ENCODE measurements at places on chromosomes 2 and 18.

DNA sequence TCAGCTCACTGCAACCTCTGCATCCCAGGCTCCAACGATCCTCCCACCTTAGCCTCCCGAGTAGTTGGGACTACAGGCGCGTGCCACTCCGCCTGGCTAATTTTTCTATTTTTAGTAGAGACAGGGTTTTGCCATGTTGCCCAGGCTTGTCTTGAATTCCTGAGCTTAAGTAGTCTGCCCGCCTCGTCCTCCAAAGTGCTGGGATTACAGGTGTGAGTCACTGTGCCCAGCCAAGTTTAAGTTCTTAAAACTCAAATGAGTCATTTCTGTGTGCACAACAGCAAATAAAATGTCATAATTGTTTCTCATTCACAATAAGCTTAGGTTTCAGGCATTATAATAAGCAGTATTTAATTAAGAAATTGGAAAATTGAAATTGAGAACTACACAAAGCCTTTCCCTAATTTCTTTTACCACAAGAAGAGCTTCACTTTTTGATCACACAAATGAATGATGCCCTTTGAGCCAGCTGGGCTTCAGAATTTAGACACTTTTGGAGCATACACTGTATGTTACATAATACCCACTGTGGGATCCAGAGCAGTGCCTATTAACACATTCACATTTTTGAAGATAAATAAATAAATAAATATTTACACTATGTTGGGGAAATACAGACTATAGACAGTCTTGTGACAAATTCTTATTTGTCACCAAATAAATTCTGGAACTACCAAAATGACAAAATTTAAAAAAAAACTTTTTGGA, 8.6 kb upstream of the ME2 start:
- no peak for DNase-seq

DNA sequence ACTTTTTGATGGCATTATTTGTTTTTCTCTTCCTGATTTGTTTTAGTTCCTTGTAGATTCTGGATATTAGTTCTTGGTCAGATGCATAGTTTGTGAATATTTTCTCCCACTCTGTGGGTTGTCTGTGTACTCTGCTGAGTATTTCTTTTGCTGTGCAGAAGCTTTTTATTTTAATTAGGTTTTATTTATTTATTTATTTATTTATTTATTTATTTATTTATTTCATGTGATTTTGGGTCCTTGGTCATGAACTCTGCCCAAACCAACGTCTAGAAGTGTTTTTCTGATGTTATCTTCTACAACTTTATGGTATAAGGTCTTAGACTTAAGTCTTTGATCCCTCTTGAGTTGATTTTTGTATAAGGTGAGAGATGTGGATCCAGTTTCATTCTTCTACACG, 292.2 kb downstream of the CDH7 start:
- DNase-seq: no peak

DNA sequence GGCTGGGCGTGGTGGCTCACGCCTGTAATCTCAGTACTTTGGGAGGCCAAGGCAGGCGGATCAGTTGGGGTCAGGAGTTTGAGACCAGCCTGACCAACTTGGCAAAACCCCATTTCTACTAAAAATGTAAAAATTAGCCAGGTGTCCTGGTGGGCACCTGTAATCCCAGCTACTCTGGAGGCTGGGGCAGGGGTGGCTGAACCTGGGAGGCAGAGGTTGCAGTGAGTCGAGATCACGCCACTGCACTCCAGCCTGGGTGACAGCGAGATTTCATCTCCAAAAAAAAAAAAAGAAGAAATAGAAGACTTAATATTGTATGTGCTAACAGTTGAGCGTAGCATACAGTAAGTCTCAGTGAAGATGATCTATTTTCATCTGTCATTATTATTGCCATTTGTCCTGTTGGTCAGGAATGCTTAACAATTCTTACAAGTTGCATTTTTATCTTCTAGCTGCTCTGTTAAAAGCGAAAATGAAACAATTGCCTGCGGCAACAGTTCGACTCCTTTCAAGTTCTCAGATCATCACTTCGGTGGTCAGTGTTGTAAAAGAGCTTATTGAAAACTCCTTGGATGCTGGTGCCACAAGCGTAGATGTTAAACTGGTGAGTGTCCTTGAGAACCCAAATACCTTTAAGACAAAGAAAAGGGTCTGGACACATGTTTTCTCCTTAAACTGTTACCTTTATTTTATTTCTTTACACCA, 7.2 kb downstream of the PMS1 start:
- DNase-seq: no peak

- no peak for DNase-seq
These were observed 211.2 kb downstream of the NAPG start for GRCh38 chr18:10736984-10737383.

DNA sequence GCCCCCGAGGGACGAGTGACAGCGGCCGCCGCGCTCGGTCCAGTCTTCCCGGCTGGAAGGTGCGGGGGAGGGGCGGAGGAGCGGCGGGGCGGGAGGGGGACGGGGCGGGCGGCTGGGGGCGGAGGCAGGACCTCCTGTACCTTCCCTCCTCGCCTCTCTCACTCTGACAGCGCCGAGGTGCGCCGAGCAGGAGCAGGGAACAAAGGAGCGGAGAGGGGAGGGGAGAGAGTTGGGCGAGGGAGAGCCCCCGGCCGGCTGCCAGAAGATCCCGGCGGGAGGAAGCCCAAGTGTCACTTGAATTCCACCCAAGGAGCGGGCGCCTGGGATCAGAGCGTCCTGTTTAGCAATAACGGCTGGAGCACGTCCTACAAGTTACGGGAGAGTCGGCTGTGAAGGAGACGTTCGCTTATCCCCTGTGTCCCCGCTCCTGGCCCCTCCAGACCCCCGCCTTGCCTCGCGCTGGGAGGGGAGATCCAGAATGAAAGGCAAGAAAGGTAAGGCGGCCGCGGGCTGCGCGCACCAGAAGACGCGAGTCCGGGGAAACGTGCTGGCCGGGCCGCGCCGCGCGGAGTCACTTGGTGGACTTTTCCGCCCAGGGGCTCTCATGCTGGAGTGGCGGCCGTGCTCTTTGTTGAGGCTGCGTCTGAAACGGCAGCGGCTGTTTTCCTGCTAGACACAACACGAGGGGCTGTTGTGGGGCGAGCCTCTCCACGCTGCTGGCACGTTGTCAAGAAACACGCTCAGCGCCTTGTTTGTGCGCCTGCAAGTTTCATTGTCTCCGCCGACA, at the start of gene TGIF1:
Gene TGIF1 (plus strand): TSS at position 161 of the 787 bp plus-strand sequence. CDS start 318 bp downstream, at position 479.
- DNase-seq: peak; percentile 77

- DNase-seq: no peak
These were observed 37.5 kb upstream of the ACSL3 start for GRCh38 chr2:222823183-222823930.

DNA sequence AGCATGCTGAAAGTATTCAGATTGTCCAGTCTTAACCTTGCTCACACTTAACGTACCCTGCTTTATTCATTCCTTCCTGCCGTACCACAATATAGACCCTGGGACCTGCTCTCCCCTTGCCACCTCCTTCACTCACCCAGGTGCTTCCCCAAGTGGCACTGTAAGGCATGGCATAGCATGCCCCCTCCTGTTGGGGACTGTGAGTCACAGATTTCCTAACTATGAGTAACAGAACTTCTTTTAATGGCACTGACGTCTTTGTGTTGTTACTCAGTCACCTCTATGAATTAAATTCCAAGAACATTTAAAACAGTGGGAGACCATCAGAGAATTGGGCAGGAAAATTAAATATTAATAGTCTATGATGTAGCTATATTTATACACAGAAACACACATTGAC, 117.2 kb downstream of the CTNNA2 start:
- DNase-seq: no peak

DNA sequence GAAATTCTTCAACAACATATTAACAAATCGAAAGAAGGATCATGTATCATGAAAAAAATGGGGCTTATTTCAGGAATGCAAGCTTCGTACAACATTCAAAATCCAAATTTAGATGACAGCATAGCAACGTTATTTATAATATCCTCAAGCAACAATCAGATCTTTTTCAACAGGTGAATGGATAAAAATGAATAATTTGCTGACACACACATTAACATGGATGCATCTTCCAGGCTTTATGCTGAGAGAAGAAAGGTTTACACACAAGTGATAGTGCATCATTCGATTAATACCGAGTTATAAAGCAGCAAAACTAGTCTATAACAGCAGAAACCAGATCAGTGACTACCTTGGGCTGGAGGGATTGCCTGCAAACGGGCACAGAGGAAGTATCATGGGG, 209.5 kb upstream of the TPO start:
- DNase-seq: no peak

- DNase-seq: no peak
These were observed 118.7 kb downstream of the SPTBN1 start for GRCh38 chr2:54574860-54575247.

GRCh38 chr2:43729491-43730174, 44.2 kb upstream of the DYNC2LI1 start:
- no peak for DNase-seq

DNA sequence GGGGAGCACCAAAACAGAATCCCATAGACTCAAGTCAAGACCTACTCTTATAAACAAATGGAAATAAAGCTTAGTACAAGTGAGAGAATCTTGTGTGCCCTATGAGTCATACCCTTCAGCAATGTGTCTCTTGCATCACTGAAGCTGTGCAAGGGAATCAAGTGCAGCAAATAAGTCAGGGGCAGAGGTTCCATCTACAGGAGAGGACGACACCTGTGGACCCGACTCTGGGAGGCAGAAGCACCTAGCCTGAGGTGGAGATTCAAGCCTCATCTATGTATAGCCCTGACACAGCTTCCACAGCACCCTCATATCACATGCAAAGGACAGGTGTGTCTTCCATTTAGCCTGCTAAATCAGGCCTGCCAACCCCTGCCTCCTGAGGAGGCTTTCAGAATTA, 298.2 kb downstream of the CNTNAP5 start:
- DNase-seq: no peak

DNA sequence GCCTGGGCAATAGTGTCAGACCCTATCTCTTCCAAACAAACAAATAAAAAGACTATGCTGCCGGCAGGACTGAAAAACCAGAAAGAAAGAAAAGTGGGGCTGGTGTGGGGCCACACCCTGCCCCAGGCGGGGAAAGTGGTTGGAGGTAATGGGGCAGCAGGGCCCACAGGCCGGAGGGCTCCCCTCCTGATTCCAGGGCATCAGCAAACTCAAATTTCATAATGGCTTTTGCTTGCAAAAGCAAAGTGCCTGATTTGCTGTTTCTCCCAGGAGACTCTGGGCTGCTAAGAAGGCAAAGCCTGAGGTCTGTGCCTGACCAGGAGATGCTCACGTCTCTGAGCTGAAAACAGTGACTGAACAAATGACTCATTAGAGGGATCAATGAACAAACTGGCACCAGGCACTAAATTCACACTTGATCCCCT, 121.9 kb downstream of the HDAC4 start:
- no peak for DNase-seq

DNA sequence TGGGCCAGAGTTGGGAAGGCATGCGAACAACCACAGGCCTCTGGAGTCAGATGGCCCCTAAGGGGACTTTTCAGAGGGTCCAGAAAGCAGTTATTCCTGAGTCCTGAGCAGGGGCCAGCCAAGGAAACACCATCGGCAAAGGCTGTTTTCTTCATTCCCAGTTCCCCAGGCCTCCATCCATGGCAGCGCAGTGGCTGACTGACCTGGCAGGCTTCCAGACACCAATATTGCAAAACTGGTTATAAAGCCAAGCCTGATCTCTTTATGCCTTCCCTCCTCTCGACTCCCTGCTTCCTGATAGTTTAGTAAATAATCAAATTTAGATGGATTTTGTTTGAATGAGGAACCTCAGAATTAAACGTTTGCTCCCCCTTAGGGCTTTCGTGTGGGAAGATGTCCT, 133.4 kb upstream of the ITGA6 start:
- no peak for DNase-seq

GRCh38 chr2:108305901-108306300, 17.2 kb downstream of the SULT1C2 start:
- DNase-seq: no peak

DNA sequence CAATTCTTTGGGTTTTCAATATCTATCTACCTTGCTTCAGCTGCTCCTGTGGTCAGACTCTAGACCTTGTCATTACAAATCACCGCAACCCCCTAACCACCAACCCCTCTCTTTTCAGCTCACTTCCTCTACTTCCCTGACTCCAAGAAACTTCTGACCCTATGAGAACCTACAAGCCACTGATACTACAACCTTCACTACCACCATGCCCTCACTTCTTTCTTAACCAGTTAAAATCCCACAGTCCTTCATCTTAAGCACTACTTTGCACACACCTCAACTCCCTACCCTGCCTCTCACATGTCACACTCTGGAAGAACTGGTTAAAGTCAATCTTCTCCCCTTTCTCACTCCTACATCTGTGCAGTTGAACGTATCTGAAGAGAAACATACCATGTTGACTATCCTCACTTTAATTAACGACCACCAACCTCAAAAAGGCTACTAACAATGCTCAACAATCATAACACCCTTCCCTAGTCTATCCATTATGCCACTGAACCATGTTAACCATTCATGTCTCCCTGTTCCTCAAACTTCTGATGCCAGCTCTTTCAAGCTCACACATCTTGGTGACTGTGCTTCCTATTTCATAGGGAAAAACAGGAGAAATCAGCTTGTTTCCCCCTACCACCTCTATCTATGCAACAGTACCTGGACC, 12.6 kb downstream of the EIF2AK3 start:
- DNase-seq: no peak

GRCh38 chr2:110969696-110970095, 151.0 kb upstream of the BCL2L11 start:
- no peak for DNase-seq

- DNase-seq: no peak
These were observed 21.3 kb upstream of the ICOS start for GRCh38 chr2:203915256-203915655.

GRCh38 chr2:56739413-56739812, 555.6 kb downstream of the CCDC85A start:
- no peak for DNase-seq

GRCh38 chr2:7427293-7428060, 510.3 kb downstream of the RNF144A start:
- DNase-seq: peak; percentile 21

DNA sequence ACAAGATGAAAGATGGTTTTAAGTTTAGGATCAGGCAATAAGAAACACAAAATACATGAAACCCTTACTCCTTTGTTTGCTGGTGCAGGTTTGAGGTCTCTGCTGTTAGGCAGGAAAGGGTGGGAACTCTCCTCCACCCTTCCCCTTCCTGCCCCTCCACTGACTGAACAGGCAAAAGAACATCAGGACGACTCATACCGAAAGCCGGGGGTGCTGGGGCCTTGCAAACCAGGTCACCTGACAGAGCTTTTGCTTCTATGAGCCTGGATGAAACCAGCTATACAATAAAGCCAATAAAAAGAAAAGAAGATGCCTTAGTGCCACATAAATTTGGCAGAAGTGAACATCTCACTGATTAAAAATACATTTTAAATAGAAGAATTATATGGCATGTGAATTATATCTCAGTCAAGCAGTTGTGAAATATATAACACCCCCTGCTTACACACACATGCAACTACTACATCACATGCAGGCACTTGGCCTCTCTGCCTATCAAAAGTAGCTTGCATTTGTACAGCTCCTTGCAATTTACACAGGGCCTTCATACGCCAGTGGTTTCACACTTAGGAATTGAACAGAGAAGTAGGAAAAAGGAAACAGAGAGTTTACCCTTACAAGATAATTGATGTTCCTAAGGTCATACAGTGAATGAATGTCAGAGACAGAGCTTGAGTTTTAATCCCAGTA, 215.1 kb upstream of the TRIB2 start:
- DNase-seq: peak; percentile 74
